ENCODE measurements at places on chromosomes 11 and 22.

DNA sequence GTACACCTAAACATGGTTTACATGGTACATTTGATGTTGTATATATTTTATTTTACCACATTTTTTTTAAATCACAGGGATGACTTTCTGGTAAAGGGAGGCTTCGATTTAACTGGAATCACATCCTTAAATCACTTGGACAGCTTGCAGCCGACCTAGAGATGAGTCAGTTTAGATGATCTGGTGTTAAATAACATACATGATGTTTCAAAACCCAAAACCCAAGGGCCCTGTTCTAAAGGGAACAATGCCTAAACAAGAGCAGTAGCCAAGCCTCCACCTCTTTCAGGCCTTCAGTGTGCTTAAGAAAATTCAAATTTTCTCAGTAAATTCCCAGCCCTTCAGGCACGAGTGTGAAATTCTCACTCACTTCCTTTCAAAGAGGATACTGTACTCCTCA, 108.8 kb downstream of the WT1 start:
- no peak for DNase-seq

GRCh38 chr11:68432874-68433273, 27.7 kb upstream of the PPP6R3 start:
- no peak for DNase-seq

GRCh38 chr11:43681401-43681942, 934 bp downstream of the HSD17B12 start:
- DNase-seq: no peak

GRCh38 chr11:58390551-58391063, 16.1 kb downstream of the OR5B3 start:
- DNase-seq: no peak

DNA sequence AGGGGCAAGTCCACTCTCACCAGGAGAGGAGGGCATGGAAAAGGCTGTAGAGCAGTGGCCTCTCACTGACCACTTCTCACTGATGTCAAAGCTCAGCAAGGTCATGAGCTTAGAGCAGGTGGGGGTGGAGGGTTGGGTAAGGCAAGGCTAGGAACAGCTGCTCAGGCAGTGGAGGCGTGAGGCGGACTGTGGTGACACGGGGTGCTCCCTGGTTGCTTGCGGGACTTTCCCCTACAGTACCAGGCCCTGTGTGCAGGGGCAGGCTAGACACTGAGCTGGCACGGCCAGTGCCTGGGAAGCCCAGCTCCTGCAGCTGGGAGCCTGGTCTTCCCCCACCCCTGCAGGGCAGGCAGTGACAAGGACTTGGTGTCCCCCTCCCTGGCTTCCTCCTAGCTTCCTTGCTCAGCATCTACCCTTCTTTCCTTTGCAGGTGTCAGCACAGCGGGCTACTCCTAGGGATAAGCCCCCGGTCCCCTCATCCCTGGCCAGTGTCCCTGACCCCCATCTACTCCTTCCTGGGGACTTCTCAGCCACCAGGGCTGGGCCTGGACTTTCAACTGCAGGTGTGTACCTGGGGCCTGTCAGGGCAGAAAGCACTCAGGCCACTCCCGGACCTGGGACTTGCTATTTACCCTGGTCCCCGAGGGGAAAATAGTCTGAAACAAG, 45.6 kb downstream of the PISD start:
- DNase-seq: no peak

- no peak for DNase-seq
These were observed 496.9 kb downstream of the SOX6 start for GRCh38 chr11:15859411-15859810.

DNA sequence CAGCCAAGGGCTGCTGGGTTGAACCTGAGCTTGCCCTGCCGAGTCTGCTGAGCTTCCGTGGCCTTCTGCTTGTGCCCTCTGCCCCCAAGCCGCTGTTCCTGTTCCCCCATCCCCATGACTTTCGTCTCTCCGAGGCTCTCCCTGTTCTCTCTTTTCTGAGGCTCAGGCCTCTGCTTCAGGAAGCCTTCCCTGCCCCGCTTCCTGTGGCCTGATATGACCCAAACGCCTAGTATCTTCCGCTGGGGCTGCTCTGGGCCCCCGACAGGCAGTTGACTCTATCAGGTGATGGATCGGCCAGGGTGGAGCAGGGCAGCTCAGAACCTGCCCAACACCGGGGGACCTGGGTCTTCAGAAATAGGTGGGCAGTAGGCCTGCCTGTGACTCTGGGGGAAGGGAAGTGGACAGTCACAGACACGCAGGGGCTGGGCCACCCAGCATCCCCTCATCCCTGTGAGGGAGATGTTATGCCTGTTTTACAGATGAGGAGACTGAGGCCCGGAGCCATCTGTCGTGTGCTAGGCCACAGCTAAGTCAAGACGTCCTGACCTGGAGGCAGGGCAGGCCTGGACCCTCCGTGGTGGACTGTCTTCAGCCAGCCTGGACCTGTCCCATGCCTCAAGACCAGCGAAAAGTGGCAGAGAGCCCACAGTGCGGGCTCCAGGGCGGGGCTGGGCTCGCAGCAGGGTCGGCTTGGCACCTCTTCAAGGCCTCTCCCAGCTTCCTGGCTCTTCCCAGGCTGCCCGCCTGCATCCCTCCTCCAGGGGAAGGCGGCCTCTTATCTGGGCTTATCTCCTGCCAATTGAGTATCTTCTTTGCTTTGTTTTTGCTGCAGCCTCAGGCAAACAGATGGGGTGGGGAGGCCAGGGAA, 16.2 kb downstream of the BAD start:
- peak; percentile 79 for DNase-seq

DNA sequence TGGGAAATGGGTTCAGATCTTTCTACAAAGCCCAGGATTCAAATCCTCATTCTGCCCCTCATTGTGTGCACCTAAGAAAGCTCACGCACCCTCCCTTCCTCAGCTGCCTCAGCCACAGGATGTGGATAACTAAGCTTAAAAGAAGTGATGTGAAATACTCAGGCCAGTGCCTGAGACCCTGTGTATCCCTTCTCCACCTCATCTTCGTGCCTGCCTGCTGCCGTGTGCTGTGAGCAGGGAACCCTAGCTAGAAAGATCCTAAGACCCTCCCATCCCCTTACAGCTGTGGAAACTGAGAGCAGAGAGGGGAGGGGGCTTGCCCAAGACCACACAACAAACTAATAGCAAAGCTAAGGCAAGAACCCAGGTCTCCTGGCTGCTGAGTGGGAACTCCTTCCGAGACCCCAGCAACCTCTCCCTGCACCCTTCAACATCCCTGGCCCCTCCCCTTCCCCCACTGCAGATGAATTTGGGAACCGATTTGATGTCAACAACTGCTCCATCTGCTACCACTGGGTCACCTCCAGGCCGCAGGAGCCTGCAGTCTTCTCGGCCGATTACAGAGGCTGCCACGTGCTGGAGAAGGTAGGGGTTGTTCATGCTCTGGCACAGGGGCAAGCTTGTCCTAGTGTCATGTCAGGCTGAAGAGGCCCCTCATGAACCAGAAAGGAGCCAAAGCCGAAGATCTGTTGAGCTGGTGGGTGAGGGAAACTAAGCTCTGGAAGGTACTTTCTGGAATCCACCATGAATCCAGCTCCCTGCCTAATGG, 1.5 kb downstream of the ZP1 start:
- no peak for DNase-seq

GRCh38 chr22:42282943-42283277, 12.5 kb upstream of the TCF20 start:
- no peak for DNase-seq

DNA sequence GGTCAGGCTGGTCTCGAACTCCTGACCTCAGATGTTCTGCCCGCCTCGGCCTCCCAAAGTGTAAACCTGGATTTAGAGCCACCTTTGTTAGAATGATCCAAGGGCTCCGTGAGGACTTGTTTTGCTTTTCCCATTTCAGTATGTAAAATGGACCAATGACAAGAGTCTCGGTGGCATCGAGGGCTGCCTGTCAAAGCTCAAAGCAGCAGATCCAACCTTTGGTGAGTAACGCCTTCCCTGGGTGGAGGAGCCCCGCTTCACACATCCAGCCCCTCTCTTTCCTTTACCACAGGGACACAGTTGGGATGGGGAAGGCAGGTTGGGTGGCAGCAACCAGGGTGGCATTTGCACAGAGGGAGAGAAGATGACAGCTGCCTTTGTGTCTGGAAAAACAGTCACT, 4.4 kb downstream of the TTC38 start:
- peak; percentile 51 for DNase-seq

- DNase-seq: no peak
These were observed 15.2 kb downstream of the PAX6 start for GRCh38 chr11:31795706-31796498.

GRCh38 chr11:43316451-43316850, 4.7 kb downstream of the API5 start:
- no peak for DNase-seq

- DNase-seq: no peak
These were observed 12.6 kb downstream of the WNT7B start for GRCh38 chr22:45964372-45964771.

GRCh38 chr11:32796425-32796824, 2.0 kb upstream of the CCDC73 start:
- DNase-seq: no peak

- DNase-seq: no peak
These were observed 561.0 kb downstream of the LUZP2 start for GRCh38 chr11:25057861-25058260.

DNA sequence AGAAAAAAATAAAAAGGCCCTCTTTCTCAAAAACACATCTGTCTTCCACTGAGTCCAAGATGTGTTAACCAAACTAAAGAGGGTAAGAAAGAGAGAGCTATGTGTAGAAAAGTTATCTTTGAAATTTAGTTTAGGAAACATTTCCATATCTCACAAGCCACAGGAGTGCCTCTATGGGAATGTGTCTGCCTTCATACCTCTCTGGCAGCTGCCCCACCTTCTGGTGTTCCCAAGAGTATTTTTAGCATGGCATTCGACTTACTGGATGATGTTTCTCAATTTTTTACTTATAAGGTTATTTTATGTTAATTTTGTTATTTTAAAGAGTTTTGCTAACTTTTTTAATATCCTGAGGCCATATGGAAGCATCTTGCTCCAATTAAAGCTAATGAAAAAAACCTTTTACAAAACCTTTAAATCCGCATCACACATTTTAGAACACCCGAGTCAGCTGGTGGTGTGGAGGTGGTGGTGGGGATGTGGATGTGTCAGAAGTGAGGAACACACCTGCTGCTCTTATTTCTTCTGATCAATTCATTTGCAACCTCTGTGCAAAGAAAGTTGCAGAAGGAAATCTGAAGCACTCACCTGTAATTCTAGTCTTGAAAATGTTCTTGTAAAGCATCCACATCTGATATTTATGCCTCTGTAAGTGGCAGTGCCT, 112.2 kb downstream of the NCAM1 start:
- DNase-seq: no peak

DNA sequence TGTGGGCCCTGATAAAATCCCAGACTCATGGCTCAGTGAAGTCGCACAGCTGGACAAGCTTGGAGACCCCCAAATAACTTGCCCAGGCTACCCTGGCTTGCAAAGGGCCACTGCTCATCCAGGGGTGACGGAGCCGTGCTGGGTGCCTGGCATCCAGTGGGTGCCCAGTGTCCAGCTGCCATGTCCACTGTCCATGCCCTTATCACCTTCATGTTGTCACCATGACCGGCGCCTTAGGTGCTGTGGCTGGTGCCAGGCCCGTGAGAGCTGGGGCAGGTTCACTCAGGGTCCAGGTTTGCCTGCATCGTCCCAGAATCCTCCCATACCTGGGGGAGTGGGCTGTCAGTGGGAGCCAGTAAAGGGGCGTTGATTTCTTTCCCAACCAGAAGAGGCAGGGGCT, 57.4 kb downstream of the LRP5 start:
- DNase-seq: peak; percentile 66

DNA sequence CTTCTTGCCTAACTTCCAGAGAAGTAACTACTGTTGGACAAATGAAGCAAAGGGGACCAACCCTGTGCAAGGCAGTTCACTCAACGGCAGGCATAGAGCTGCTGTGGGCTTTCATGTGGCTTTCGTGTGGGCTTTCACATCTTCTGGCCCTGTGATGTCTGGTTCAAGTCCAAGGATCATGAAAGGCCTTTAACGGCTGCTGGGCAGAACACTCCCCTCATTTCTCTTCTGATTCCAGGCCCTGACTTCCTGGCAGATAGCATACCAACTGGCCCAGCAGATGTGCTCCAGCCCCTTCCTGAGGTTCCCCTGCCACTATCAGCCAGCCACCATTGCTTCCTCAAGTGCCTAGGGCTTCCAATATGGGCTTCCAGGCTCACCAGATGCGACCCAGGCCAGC, 28.7 kb upstream of the CTR9 start:
- no peak for DNase-seq

GRCh38 chr22:36328635-36329253, 59.0 kb downstream of the MYH9 start:
- DNase-seq: peak; percentile 87

- DNase-seq: no peak
These were observed 8.9 kb upstream of the DCHS1 start for GRCh38 chr11:6664551-6664950.

GRCh38 chr11:119093942-119094815, 7.5 kb downstream of the DPAGT1 start:
- peak; percentile 59 for DNase-seq

GRCh38 chr22:49657275-49657973, 170.2 kb downstream of the BRD1 start:
- DNase-seq: peak; percentile 81

DNA sequence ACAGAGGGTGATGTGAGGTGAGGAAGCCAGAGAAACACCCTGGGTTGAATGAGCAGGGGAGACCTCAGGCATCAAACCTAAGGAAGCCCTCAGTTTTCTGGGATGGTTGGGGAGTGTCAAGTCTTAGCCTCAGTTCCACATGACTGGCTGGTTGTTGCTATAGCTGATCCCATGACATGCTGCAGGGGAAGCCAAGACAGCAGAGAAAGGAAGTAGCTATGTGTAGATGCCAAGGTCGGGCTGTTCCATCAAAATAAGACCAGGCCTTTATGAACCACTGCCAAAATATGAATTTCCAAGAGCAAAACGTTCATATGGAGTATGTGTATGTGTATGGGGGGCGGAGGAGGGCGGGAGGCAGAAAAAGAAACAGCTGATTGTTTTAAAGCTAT, 11.6 kb downstream of the CD59 start:
- no peak for DNase-seq

DNA sequence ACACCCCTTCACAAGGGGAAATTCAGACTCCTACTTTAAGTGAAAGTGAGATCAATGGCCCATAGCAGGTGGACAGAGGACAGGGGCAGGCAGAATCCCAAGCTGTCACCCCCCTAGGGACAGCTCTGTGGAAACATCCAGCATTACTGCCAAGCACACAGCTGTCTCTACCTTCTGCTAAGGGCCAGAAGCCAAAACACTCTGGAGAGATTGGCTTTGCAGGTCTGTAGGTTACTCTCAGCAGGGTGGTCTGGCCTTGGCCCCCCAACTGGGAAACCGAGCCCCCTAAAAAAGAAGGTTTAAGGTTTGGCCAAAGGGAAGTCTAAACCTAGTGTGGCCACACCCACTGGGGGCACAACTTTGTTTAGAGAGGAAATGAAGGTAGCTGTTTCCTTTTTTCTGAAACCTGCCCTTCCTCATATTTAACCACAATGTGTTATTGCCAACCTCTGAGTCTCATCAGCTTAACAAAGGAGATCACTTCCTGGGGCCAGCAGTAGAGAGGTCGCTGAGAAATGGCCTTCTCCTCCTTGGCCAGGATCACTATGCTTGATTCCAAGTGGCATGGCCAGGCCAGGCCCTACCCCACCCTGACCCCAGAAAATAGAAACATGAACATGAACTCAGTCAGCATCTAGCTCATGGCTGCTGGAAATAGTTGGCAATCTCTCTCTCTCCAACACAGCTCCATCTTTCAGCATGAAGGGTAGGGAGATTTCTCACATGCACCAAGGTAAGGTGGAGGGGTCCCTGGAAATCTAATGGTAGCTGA, 25.9 kb upstream of the SCARF2 start:
- peak; percentile 19 for DNase-seq
